ENCODE measurements at places on chromosomes 4 and X.

GRCh38 chrX:11064851-11065600 is 46.1 kb upstream of the HCCS start:
- no peak for DNase-seq

- DNase-seq: no peak
Observed at GRCh38 chrX:40543661-40544328, 37.0 kb upstream of the ATP6AP2 start.

- DNase-seq: no peak
Observed at GRCh38 chrX:50458483-50458882, 12.1 kb downstream of the DGKK start.

- DNase-seq: no peak
Observed at GRCh38 chr4:66219401-66219800, 549.1 kb upstream of the EPHA5 start.

- DNase-seq: peak; percentile 75
Observed at GRCh38 chr4:81069706-81070331, 39.3 kb downstream of the BMP3 start.

GRCh38 chrX:53550756-53551463 is 116.7 kb upstream of the HSD17B10 start:
- DNase-seq: no peak

GRCh38 chr4:108637856-108638255 is 12.5 kb upstream of the OSTC start:
- DNase-seq: no peak

GRCh38 chr4:118224243-118224829 is 128.5 kb downstream of the PRSS12 start:
- DNase-seq: no peak

DNA sequence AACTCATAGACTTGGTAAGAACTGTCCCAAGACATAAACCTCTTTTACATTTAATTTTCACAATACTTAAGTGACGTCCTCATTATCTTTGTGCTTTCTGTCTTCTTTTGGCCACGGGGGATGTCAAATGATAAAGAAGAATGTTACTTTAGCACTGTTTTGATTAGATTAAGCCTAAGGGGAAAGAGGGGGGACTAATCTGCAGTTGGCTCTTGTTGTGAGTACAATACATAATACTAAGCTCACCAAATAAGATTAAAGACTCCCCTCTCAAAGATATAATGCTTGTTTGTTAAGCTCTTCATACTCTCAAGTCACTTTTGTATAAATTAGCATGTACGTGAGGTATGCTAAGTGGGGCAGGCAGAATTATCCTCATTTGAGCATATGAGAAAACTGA is 36.5 kb downstream of the OCRL start:
- no peak for DNase-seq

DNA sequence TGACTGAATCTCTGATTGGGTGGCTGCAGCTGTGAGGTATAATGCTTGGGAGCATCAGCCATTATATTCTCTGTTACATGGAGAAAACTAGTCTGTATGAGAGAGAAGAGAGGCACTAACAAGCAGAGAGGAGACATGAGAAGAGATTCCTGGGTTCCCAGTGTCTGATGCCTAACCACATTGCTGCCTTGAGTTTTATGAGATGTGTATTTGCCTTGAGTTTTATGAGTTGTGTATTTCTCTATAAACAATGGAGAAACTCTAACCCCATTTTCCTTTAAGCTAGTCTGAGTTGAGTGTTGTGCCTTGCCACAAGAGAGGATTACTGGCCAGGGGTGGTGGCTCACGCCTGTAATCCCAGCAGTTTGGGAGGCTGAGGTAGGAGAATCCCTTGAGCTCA is 208.1 kb downstream of the BCOR start:
- DNase-seq: no peak

DNA sequence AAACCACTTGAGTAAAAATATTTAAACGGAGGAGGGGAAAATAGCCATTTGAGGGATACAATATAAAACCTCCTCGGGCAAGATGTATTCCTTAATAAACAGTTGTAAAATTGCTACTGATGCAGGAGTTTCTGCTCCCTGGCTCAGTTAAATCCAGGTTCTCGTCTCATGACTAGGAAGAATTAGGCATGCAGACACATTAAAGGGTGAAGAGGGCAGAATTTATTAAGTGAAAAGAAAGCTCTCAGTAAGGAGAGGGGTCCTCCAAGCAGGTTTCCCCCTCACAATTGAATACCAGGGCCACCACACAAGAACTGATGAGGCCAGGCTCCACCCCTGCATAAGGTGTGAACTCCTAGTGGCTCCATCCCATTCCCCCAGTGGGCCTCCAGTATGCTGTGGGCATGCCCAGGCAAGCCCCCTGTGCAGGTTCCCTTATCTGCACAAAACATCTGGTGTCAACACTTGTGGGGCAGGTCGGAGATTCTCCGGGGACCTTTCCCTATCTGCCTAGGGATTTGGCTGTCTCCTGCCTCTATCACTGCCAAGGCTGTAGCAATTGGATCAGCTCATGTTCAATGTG is 80.4 kb downstream of the HS6ST2 start:
- DNase-seq: no peak

DNA sequence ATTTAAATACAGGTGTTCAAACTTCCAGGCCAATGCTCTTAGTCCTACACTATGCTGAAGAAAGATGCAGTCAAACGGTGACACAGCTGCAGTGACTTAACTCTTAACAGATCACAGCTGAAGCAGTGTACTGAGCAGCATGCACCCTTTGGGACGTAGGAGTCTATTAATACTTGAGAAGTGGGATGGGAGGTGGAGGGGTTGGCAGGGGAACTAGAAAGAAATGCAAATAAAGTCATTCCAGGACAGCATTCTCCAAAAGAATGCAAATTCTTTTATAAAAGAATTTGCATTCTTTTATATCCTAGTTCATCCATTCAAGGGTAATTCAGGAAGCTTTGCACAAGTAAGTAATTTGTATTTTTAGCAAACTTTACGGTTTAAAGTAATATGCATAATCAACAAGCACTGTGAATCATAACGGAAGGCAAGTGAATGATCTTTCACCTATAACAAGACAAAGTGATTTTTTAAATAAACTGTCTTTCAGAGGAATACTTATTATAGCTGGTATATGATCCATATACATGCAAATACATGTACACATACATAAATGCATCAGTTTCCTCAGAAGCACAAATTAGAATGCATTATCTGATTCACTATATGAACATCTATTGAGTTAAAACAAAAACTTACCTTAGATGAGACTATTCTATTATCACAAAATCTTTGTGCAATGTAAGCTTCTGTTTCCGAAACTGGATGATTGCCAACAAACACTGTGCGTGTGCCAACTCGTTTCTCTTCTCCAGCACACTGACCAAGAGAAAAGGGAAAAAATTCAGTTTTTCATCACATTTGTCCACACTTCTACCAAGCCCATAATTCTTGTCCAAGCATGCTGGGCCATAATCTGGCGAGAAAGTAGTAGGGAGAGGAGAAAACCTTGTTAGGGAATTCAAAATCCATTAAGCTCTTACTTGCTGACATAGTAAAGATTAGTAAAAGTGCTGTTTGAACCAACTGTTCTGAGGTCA is 106.5 kb downstream of the ATP11C start:
- DNase-seq: no peak

GRCh38 chr4:69116645-69117321 is 20.5 kb downstream of the UGT2B7 start:
- DNase-seq: no peak

DNA sequence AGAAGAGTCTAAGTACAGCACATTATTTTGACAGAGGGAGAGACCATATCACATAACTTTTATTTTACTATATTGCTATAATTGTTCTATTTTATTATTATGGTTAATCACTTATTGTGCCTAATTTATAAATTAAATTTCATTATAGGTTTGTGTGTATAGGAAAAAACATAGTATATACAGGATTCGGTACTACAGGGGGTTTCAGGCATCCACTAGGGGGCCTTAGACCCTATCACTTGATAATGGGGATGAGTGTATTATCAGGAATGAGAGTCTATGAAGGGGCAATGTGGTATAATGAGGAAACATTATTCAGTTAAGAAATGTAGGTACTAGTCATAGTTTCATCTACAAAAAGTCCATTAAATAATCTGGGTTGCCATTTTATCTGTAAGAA is 833.1 kb downstream of the C4orf33 start:
- DNase-seq: no peak

DNA sequence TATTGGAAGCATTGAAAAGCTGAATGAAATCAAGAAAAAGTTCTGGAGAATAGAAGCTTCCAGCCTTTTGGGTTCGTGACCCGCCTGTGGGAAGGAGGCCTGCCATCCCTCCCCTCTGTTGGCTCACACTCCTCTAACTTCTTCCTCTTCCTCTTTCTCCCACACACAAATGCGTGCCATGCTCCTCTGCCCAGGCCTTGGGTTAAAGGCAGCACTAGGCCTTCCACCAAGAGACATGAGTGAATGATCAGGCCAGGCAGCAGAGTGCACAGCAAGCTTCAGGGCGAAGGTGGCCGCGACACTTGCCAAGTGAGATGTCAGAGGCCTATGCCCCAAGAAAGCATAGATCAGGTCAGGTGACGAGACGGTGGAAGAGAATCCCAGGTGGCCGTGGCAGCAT is 38.4 kb downstream of the FAM193A start:
- DNase-seq: no peak

GRCh38 chr4:115596265-115597001 is 483.0 kb upstream of the NDST4 start:
- DNase-seq: no peak

GRCh38 chrX:108091878-108092291 is 307 bp downstream of the ATG4A start:
- no peak for DNase-seq

DNA sequence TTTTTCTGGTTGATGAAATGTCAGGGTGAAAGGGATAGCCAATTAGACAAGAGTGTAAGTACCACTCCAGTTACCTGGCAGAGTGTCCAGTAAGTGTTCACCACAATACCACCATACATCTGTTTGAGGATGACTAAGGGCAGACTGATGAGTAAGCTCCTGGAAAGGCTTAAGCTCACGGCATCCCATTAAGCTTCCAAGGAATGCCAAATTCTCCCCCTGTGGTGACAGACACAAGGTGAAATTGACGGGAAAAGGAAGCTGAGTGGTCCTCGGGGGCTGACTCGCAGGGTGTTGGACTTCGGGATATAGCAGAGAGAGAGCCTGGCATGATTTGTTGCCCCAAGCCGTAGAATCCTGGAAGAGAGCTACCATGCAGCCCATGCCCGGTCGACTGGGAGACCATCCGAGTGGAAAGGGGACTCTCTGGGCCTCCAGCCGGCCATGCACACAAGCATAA is 7.6 kb upstream of the BST1 start:
- DNase-seq: peak; percentile 54

DNA sequence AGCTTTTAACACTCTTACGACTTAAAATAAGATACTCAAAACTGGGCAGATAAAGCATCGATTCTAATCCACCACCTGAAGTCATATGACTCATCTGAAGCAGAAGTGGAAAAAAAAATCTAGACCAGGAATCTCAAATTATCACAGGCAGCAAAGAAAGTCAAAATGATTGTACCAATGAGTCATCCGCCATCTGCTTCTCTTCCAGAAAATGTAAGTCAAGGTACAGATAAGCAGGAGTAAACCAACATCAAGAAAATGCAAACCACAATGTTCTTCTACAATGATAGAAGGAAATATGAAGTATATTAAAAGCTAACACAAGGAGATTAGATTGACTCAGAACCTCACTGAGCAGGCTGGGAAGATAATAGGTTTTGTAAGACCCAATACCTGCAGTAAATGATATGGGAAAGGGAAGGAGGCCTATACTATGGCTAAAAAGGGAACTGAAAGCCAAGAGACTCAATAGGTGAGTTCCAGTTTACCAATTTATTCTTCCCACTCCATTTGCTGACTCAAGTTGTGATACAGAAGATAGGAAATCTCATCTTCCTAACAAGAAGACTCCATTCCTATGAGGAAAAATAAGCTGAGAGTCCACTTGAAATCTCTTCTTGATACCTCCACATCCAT is 88.4 kb upstream of the TET2 start:
- DNase-seq: no peak

DNA sequence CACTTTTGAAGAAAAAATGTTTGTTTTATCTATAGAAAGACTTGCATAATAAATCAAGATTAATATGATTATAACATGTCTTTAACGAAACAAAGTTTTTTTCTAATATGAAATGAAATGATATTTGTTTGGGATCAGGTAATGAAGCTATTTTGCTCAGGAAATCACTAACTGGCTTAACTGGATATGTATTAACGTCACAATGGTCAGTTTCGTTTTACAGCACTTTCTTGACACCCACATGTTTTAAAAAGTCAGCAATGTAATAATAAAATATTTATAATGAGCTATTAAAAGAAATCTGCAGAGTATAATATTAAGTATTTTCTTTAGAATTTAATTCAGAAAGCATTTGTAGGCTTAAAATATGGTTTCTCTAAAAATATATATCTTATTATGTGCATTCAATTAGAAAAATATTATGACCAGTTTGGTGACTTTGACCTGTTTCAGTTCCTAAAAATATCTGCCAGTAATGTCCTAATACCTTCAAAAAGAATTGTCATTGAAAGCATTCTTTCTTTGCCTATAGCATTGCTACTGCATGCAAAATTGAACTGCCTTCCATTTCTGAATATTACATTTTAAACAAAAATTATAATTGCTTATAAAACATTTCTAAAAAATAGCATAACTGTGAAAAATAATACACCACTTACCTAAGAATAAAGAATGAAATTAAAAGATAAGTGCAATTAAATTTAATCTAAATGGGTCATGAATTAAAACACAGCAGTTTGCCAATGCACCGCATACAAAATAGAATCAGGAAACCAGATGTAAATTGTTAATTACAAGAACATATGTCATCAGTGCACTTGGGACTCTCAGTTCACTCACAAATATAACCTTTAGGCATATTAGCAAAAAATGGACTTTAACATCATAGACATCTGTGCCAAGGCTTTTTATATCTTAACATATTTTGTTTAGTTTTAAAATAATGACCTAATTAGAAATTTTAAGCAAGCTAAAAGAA is 31.6 kb downstream of the TIGD2 start:
- no peak for DNase-seq

- DNase-seq: no peak
Observed at GRCh38 chrX:133953078-133953477, 32.3 kb downstream of the GPC3 start.

- DNase-seq: no peak
Observed at GRCh38 chr4:154344686-154345085, 146.9 kb downstream of the DCHS2 start.

Data from NCI-H187 treated with DMSO at 0.1 percent for 48 hours (cell line).